ENCODE measurements at places on chromosomes 1 and 21. TPM values are rescaled to one million over a fixed set of nuclear protein-coding genes. Genes with fewer than 3 reads are reported as not detected.

DNA sequence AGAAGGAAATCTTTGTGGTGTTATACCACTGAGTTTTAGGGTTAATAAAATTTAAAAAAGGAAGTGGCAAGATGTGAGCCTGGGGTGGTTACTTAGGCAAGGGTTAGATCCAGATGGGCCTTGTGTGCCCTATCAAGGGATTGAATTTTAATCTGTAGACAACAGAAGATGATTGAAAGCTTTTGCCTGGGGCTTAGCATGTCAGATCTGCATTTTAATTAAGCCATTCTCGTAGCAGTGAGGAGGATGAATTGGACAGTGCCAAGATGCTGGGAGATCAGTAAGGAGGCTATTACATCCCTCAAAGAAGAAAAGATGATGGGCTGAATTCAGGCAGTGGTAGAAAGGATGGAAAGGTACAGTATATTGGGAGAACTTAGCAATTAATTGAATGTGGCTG is 42.3 kb downstream of the HMGB4 start:
- H3K4me1 ChIP-seq: no peaks in the 10 kb centered on the region
- no peak overlapping the region for H3K4me3 ChIP-seq
- no peaks in the 10 kb centered on the region for H3K36me3 ChIP-seq
- no peak overlapping the region for H3K27ac ChIP-seq
- no peak for DNase-seq

The SPRR2A gene
- polyA plus RNA-seq: not detected

The NPR1 gene
- not detected for polyA plus RNA-seq

DNA sequence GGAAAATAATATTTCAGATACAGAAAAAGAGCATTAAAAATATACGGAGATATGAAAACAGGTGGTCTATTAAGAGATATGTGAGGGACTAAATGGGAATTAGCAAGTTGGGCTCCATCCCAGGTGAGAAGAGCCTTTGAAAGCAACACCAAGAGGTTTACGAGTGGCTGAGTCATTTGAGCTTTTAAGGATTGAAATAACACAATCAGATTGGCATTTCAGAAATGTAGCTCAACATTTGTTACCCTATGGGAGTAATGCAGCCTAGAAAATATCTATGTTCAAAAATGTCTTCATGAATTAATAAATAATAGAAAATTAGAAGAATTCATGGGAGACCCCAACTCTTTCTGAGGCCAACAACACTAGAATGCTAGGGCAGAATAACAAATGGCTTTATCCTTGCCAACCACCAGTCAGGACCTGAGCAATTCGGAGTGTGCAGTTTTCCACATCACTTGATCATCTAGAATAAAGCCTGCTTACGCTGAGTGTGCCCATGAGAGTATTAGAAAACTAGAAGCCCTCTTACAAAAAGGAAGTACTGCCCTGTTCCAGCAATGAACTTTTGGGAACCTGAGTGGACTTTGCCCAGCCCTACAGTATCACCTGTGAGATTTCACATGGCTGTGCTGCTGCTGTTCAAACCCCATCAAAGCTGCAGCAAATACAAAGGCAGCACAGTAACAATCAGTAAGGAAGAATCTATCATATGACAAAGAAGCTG is 538.0 kb upstream of the CAMK1G start:
- H3K27ac ChIP-seq: no peak overlapping the region
- no peaks in the 10 kb centered on the region for H3K4me1 ChIP-seq
- no peak for DNase-seq
- H3K27me3 ChIP-seq: no peaks in the 10 kb centered on the region
- no peaks in the 10 kb centered on the region for H3K36me3 ChIP-seq

GRCh38 chr1:86872086-86872485 is 41.8 kb downstream of the SELENOF start:
- H3K27ac ChIP-seq: no peak overlapping the region
- peaks cover 2% of the 10 kb centered on the region for H3K36me3 ChIP-seq
- H3K4me1 ChIP-seq: no peaks in the 10 kb centered on the region
- DNase-seq: no peak
- no peak overlapping the region for H3K4me3 ChIP-seq
- H3K27me3 ChIP-seq: no peaks in the 10 kb centered on the region

The CBS gene
- not detected for polyA plus RNA-seq

All from CD4-positive, CD25-positive, alpha-beta regulatory T cell (primary cell).